Fibroblast of skin of right quadriceps (primary cell): ENCODE measurements at places on chromosomes 3 and 15.

GRCh38 chr15:27648359-27648758, 450.8 kb downstream of the OCA2 start:
- DNase-seq, result no peak

DNA sequence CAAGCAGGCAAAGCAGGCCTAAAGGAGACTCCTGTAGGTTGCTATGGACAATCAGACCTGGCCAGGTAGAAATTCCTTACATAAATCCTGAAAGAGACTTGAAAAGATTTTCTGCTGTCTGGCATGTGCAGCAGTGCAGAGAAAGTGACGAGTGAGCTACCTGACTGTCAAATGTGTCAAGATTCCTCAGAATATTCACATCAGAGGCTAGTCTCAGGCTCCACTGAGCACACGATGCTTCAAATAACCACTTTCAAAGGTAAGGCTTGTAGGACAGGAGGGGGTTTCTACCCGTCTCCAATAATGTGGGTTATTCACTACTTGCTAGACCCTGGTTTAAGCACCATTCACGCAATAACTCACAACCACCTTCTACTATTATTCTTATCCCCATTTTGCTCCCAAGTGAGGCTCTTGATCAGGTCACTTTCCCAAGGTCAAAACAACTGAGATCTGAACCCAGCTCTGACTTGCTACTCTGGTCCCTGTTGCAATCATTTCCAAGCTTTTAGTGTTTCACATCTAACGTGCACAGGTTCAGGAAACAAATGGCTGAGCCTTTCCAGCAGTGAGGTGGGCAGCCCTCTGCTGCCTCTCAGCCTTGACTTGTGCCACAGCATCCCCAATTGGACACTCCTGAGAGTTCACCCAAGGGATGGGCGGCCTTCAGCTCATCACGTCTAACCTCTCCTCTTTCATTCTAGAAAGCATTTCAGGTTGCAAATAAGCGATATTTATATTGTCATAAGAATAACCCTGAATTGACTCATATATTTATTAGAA, 329.9 kb upstream of the WNT5A start:
- DNase-seq, result no peak

DNA sequence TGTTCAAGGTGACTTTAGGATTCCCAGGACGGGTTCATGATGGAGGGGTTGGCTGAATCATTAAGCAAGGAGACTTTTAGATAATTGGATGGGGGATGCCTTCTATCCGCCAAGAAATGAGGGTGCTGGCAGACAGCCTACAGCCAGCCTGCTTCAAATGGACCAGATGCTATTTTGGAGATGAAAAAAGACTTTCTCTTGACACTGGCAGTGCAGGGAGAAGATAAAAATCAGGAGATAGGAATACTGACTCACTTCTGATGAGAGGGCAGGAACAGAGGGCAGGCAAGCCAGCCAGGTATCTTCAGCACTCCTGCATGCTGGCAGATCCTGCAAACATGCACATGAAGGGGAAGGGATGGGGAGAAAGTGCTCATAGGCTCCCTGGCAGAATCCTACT, 7.7 kb upstream of the SYN2 start:
- DNase-seq, result no peak

DNA sequence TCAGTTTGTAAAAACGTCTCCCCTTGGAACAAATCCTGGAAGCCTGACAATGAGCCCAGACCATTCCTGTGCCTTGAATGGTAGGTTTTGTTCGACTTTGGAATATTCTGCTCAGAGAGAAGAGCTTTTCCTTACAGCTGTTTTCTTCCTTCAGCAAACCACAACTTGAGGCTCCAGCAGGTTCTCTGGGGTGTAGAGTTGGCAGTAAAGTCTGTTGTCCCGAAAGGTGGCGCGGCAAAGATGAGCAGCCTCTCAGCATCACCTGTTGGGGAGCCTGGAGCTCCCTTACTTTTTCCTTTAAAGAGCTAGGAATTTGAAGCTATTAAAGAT, 65.4 kb downstream of the BOC start:
- no peak for DNase-seq

DNA sequence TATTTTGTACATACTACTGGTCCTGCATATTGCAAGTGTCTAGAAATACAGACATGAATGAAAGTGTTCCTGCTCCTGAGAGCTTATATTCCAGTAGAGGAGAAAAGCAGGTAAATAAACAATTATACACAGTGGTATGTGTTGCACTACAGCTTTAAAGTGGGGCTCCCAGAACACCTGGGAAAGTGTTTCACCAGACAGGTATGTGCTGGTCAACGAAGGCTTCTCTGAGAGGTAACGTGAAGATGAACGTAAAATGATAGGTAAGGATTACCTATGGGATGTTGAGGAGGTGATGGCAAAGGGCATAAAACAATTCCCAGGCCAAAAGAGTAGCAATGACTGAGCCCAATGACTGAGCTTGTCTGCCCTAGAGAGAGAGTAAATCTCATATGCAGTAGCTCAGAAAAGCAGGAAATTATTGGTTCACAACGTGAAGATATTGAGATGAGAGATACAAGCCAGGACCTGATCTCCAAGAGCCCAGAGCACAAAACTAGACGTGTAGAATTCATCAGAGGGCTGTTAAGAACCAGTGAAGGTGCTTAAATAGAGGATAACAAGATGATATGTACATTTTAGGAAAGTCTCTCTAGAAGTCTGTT, 459.1 kb upstream of the BCHE start:
- no peak for DNase-seq

DNA sequence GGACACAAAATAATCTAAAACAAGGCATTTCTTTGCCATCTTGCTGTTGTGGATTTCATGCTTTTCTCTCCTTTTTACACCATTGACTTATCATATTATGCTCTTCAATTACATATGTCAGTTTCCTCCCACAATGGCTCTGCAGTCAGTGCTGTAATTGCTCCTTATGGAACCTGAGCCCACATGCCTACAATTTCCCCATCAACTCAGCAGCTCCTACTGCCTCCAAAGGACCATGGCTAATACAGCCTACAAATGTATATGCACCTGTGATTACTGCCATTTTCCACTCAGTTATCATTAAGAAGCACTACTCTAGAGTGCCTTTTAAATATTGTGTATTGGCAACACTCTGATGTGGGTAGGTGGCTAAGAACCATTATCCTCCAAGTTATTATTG, 30.8 kb downstream of the RTP4 start:
- DNase-seq, result no peak

DNA sequence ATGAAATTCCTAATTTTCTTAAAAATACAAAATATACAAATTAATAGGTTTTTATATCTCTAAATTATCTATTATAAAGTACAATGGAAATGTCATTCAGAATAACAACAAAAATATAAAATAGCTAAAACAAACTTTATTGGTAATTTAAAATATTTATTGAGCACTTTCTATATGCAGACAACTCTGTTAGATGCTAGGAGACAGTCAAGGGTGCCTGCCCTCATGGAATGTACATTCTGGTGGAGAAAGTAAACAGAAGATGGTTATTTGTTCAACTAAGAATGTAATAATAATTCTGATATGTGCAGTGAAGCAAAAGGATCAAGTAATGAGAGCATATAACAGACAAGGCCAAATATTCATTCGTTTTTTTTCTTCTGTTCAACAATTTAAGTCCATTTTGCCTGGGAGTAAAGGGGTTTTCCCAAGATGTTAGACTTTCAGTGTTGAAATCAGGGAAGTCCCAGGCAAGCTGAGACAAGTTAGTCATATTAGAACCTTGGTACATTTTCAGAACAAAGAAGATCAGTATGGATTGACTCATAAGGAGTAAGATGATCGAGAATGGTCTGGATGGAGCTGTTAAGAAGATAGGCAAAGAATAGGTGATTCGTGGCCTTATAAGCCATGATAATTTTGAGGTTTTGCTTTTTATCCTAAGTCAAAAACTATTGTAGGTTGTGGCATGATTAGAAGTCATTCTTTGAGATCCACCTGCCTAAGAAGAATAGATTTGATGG, 150.2 kb upstream of the MLF1 start:
- DNase-seq, result peak; percentile 30

GRCh38 chr3:146241523-146242240, 9.2 kb downstream of the PLSCR4 start:
- peak; percentile 10 for DNase-seq

GRCh38 chr15:88223084-88223483, 33.5 kb downstream of the NTRK3 start:
- no peak for DNase-seq

GRCh38 chr3:111076732-111077131, 5.1 kb downstream of the NECTIN3 start:
- no peak for DNase-seq

GRCh38 chr15:78170848-78171773, 21.9 kb downstream of the IDH3A start:
- no peak for DNase-seq

DNA sequence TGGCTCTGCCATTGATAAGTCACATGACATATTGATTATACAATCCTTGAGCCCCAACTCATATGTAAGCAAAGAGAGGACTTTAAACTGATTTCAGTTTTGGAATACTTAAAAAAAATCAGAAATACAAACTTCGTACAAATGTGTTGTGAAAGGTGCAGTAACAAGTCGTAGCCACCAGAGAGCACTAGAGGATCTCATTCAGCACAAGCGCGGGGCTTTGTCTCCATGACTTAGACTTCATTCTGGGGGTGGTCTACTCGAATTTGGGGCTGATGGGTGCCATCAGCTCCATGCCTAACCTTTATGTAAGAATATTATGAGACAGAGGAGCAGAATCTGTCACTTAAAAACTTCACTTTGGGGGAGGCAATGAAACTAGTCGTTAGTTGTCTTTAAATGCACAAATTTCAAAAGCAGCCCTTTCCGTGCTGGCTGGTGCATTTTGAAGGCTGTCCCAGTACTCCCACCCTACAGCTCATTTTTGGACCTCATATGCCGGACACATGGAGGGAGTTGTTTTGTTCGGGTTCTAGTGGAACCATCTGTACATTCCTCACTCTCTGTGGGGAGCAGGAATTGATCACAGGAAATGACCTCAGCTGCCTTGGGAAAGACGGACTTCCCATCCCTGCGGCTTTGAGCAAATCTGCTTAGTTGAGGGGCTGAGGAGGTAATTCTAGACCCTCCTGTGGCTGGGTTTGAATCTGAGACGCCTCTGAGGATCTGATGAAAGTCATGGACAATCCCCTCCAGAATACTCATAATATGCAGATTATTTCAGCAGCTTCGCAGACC, 27.5 kb upstream of the MASP1 start:
- DNase-seq, result peak; percentile 86

GRCh38 chr15:81037952-81038743, 37.4 kb downstream of the TLNRD1 start:
- DNase-seq, result no peak

DNA sequence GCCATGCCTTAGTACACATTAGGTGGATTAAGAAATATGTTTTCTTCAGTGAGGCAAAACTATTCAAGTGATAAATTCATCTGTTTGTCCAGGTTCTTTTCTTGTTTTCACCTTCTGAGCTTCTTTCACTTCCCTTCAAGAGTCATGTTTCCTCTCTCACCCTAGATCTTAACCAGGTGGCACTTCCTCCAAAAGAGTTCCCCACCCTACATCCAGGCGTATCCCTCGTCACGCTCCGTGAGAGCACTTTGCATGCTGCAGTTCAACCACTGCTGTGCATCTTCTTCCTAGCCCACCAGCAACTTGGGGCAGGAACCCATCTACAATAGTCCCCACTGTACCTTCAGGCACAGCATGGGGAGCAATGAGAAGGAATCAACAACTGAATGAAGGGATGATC, 28.9 kb downstream of the OSBPL10 start:
- DNase-seq, result no peak

DNA sequence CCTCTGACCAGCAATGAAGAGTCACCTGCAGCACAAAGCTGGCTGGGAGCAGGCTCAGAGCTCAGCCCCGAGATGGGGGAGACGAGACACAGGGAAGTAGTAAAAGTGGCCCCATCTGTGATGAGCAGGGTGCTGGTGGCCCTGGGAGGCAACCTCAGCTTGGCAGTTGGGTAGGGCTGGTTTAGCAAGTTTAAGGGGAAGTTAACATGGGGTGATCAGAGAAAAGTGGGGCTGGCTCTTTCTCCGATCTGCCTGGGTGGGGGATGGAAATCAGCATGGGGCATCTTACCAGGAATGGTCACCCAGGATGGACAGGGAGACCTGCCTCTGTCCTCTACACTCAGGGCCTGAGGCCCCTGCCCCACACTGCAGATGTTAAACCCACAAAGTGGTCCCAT, 29.9 kb upstream of the SFMBT1 start:
- no peak for DNase-seq

DNA sequence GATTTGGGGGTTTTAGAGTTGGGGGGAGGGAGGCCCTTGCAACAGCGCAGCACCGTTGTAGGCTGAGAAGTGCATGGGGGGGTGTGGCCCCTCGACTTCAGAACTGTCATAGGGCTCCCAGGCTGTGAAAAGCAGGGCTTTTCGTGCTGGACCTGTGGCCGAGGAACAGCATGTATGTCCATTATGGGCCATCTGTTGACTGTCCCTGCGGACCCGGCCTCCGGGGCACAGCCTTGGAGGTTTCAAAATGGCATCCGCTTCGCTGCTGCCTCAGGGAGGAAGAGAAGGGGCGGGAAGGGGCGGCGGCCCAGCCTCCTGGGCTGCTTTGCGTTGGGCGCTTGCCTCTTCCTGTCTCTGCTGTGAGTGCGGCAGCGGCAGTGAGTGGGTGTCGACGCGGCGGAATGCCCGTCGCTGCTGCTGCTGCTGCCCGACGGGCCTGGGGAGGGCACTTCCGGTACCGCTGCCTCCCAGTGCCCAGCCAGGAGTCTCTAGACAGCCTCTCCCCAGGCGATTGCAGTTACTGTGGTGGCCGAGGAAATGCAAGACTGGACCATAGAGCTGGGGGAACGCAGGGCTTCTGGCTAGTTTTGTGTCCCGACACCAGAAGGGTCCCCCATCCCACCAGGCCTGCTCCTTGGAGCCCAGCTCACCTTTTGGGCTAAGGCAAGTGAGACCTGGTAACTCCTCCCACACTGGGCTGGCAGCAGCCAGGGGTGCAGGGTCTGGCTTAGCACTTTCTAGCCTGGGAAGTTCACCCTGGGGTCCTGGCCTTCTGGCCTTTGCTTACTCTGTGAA, 1.9 kb downstream of the GNAI2 start:
- peak; percentile 82 for DNase-seq

- no peak for DNase-seq
These were observed 24.8 kb downstream of the CCR1 start for GRCh38 chr3:46183330-46183729.

- peak; percentile 100 for DNase-seq
These were observed 73.7 kb upstream of the TSPAN3 start for GRCh38 chr15:77144492-77145070.

GRCh38 chr3:58422756-58423325, 10.8 kb downstream of the PDHB start:
- DNase-seq, result peak; percentile 37

DNA sequence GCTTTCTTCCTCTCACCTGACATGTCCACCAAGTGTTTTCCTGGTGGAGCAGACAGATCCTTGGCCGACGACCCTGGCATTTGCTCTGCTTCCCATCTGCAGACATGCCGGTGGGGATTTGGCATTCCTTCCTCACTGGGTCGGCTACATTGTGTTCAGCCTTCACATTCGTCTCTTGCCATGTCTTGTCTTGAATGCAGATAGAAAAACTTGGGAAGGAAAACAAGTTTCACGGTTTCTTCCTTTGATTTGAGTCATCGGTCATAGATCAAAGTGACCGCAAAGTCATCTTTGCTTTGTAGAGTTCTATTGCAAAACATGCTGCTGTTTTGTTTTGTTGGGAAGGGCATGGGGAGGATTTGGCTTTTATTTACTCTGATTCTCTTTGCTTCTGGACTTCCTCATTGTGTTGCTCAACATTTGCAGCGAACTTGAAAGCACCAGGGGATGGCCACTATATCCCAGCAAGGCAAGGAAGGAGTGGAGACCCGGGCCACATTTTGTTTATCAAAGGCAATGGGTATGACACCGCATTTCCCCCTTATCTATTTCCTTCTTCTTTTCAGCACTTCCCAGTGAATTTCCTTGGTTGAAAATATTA, 321.3 kb downstream of the CACNA2D3 start:
- DNase-seq, result no peak

- DNase-seq, result no peak
These were observed 17.7 kb downstream of the ADAMTSL3 start for GRCh38 chr15:83671603-83672002.
